ENCODE measurements at places on chromosomes 16 and 17.

DNA sequence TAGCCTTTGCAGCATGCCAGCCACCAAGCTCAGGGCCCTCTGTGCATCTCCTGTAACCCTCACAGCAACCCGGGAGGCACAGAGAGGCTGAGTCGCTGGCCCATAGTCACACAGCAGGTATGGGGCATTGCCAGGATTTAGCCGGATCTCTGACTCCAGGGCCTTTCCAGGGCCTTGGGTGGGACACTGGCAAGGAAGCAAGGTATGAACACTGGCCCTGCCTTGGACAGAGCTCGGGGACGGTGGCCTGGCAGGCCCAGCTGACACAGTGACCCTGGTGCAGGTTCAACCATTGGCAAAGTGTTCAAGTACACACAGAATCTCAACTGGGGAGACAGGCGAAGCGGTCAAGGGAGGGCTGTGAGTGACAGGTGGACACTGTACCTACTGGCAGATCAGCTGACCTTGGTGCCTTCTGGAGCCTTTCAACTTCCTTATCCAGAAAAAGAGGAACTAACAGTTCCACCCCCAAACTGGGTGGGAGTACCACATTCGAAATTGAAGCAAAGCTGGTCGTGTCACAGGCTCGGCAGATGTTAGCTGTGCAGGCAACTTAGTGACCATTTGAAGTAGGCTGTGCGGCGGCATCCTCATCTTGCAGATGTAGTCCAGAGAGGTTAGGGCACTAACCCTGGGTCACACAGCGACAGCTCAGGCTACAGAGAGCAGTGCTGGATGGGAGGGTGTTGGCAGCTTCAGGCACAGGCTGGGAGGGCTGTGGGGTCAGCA is 287.4 kb downstream of the SEC14L1 start:
- DNase-seq: no peak

- DNase-seq: no peak
Measured at GRCh38 chr16:4888428-4889135, 41.3 kb downstream of the UBN1 start.

DNA sequence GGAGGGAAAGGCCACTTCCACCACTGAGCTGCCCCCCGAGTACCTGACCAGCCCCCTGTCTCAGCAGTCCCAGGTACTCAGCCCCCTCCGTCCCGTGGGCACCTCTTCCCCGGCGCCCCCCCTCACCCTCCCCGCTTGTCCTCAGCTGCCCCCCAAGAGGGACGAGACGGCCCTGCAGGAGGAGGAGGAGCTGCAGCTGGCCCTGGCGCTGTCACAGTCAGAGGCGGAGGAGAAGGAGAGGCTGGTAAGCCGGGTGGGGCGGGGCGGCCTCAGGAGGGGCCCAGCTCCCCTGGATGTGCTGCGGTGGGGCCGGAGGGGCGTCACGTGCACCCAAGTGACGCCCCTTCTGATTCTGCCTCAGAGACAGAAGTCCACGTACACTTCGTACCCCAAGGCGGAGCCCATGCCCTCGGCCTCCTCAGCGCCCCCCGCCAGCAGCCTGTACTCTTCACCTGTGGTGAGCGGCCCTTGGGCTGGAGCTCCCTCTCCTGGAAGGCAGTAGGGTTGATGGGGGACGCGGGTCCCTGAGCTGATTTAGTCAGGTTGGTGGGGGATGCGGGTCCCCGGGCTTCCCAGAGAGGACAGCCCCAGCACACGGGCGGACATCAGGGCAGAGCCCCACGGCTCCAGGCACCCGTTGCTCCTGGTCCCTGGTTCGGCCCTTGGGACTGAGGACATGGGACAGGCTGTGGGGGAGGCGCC is 9.5 kb upstream of the MRPL12 start:
- DNase-seq: no peak

GRCh38 chr17:47945080-47945479 is 3.7 kb downstream of the PNPO start:
- no peak for DNase-seq

DNA sequence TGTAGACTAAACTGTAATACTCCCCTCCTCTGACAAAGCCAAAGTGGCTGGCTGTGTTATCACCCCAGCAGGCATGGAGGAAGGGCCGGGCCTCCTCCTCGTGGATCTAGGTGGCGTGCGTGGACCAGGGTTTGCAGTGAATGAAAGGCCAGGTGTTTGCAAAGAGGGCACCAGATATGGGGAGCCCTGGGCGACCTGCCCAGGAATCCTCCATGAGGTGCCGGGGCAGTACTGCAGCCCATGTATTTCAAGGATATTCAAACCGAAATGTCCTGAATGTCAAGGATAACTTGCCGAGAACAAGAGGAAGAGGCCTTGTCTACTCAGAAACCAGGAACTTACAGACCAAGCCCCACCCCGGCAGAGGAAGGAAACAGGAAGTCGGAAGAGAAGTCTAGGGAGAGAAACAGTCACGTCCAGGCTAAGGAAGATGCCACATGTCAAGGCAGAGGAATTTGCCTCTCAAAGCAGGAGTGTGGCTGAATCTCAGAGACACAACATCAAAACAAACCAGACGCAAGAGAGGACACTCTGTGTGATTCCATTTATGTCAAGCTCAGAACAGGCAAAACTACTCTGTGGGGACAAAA is 13.7 kb upstream of the OSGIN1 start:
- DNase-seq: no peak

- no peak for DNase-seq
Measured at GRCh38 chr16:79500866-79501265, 99.7 kb downstream of the MAF start.

DNA sequence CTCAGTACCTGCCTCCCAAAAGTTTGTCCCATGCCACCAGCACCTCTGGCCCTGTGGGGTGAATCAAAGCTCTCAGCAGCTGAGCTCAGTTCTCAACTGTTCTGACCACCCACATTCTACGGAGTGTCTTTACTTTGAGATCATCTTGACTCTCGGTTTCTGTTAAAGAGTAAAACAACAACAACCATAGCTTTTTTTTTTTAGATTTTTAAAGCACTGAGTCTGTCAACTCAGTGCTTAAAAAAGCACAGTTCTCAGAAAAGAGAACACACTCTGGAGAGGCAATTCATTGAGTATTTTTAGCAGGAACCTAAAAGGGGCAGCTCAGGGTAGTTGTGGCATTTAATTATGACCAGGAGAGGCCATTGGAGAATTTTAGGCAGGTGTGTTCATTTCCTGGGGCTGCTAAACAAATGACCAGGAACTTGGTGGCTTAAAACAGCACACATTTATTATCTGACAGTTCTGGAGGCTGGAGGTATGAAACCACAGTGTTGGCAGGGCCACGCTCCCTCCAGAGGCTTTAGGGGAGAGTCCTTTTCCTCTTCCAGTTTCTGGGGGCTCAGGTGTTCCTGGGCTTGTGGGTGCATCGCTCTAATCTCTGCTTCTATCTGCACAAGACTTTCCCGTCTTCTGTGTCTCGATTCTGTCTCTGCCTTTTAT is 6.7 kb upstream of the WFIKKN2 start:
- no peak for DNase-seq

DNA sequence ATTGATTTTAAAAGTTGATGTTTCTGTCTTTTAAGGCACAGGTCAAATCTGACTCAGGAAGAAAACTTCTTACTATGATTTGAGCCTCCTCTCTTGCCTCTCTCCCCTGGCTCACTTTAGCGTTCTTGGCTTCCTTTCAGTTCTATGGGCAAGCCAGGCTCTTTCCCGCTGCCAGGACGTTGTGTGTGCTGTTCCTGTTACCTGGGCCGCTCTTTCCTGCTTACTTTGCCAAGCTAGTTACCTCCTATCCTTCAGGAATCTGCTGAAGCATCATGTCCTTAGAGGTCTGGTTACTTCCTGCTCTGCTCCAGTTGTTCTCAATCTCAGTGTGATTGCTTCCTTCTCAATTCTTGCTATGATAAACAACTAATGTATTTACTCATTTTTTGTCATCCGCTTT is 1108.5 kb upstream of the EEF2KMT start:
- DNase-seq: no peak
